Retinal pigment epithelial cell (primary cell): ENCODE measurements at places on chromosomes 5 and 9.

GRCh38 chr9:114902786-114903524 is 27.4 kb downstream of the TNFSF8 start:
- DNase-seq = no peak

GRCh38 chr5:1405121-1405520 is 40.1 kb downstream of the SLC6A3 start:
- DNase-seq = no peak

DNA sequence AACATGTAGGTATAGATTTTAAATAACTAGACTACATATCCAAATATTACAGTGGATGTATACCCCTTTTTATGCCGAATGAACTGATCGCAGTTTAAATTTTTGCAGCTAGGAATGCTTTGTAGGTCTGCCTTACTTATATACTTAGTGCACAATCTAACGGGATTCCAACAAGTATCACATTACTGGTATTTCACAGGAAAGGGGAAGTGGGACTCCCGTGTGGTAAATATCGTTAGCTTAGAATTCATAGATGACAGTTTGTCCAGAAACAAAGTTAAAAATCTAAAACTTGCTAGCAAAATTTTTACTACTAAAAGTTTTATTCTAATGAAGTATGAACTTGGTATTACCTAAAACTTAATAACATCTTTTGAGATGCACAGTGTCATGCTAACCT is 193.5 kb upstream of the TLX3 start:
- no peak for DNase-seq

GRCh38 chr9:128723866-128724743 is at the start of gene ZDHHC12:
TSS of gene ZDHHC12 (minus strand) at chr9:128724127. CDS start at chr9:128724093, 34 bp downstream.
- peak; percentile 91 for DNase-seq

- DNase-seq = no peak
Measured at GRCh38 chr5:18114151-18114757, 480.0 kb downstream of the TAF11L14 start.

- DNase-seq = no peak
Measured at GRCh38 chr5:95235439-95235982, 49.4 kb downstream of the MCTP1 start.

GRCh38 chr5:74422030-74422429 is 218.5 kb downstream of the ENC1 start:
- DNase-seq = no peak

GRCh38 chr5:5270958-5271785 is 131.0 kb downstream of the ADAMTS16 start:
- peak; percentile 50 for DNase-seq

- no peak for DNase-seq
Measured at GRCh38 chr5:140109759-140110645, 3.9 kb upstream of the PURA start.

DNA sequence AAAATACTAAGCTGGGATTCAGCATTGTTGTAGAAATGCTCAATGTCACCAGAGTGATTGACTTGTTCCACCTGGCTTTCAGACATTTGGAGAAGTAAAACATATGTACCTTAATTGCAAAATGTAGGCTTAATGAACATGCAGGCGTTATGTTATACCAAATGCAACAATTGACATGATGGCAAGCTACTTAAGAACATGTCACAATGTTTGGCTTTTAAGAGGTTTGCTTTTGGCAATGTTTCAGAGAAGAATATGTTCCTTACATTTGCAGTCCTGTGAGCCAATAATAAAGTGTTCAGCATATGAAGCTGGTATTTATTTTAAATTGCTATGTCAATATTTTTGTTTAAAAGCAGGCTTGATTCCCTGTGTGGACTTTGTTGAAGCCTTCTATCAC is 111.7 kb upstream of the NUDT12 start:
- no peak for DNase-seq

DNA sequence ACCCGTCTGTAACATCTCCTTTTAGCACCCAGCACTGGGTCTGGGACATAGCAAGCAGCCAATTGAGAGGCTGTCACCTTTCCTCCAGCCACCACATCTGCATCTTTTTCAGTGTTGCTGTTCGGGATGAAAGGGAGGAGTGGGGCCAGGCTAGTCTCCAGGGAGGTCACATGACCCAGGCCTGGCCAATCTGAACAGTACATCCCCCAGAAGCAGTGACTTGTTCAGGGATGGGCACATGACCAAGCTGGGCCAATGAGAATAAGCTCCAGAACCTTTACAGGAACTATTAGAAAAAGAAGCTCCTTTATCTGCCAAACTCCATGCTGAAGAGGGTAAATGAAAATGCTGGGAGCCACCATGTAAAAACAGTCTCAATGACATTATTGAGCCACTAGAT is 359.0 kb downstream of the SLIT3 start:
- no peak for DNase-seq

- no peak for DNase-seq
Measured at GRCh38 chr5:149860801-149861322, 83.7 kb downstream of the PDE6A start.

- DNase-seq = no peak
Measured at GRCh38 chr5:1325191-1325741, 19.6 kb downstream of the CLPTM1L start.

DNA sequence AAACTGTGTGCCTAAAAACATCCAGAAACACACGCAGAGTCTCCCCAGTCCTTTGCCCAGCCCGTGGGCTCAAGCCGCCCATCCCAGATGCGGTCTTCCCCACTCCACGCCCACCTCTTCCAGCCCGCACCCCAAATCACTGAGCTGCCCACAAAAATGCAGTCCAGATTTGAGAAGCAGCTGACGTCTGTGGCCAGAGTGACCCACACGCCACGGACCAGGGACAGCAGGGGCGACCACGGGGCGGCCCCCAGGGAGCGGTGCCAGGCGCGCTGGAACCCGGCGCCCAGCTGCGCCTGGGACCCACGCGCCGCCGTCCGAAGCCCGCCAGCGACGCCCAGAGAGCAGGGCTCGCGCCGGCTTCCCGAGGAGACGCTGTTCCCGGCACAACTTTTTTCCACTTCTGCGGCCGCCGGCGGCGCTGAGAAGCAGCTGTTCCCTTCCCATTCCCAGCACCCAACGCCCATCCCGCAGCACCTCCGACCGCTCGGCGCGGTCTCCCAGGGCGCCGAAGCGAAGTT is 674 bp downstream of the LHFPL2 start:
- no peak for DNase-seq

- DNase-seq = no peak
Measured at GRCh38 chr9:2745560-2746380, 28.5 kb downstream of the KCNV2 start.

DNA sequence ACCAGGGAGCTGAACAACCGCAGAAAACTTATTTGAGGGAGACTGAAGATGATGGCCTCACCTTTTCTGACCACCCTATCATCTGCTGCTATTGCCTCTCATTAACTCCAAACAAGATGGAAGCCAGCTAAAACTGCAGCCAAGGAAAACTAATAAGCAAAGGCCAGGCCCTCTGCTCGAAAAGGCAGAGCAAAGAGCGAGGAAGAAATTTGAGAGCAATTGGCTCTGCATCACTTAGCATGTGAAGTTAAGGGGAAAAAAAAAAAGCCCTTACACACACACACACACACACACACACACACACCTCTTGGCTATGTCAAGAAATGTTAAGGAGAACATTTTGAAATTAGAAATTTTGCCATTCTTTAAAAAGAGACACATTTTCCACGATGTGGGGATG is 228.1 kb upstream of the CYLC2 start:
- DNase-seq = no peak

DNA sequence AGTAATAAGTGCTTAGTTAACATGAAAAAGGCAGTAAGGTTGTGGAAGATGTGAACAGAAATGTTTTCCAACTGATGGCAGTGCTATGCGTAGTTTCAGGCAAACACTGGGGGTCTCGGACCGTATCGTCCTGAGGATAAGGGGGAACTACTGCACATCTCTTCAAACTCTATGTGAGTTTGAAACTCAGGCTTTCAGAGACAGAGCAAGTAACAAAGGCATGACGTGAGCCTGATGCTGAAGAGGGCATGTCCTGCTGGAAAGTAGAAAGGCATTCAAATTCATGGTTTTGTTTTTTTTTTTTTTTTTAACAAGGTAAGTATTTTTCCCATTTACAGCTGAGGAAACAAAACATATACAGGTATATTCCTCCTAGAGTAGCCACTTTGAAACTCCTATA is 59.9 kb downstream of the TRIM36 start:
- no peak for DNase-seq

- no peak for DNase-seq
Measured at GRCh38 chr9:87327575-87328125, 170.0 kb upstream of the DAPK1 start.

GRCh38 chr5:111427762-111428161 is 84.6 kb downstream of the STARD4 start:
- no peak for DNase-seq

DNA sequence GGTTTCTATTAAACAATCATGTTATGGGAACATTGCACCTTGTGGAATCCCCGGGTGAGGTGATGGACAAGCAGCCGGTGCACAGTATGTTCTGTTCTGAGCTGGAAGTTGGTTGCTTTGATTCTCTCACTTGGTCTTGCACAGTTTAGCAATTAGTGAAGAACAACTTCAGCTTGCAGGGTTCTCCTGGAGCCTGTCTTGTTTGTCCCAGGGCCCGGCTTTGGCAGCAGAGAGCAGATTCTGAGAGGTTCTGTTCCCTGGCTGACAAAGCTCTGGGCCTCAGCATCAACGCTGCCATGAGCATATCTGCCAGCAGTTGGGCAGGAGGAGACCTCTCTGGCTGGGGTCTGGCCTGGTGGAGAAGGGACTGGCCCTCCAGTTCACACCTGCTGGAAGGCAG is 16.9 kb downstream of the GADD45G start:
- no peak for DNase-seq

- DNase-seq = no peak
Measured at GRCh38 chr5:125293223-125293622, 546.8 kb upstream of the ZNF608 start.

DNA sequence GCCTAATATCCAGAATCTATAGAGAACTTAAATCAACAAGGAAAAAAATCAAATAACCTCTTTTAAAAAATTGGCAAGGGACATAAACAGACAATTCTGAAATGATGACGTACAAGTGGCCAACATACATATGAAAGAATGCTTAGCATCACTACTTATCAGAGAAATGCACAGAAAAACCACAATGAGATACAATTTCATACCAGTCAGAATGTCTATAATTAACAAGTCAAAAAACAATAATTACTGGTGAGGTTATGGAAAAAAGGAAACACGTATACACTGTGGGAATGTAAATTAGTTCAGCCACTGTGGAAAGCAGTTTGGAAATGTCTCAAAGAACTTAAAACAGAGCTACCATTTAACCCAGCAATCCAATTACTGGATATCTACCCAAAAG is 1192.0 kb downstream of the CDH12 start:
- no peak for DNase-seq

DNA sequence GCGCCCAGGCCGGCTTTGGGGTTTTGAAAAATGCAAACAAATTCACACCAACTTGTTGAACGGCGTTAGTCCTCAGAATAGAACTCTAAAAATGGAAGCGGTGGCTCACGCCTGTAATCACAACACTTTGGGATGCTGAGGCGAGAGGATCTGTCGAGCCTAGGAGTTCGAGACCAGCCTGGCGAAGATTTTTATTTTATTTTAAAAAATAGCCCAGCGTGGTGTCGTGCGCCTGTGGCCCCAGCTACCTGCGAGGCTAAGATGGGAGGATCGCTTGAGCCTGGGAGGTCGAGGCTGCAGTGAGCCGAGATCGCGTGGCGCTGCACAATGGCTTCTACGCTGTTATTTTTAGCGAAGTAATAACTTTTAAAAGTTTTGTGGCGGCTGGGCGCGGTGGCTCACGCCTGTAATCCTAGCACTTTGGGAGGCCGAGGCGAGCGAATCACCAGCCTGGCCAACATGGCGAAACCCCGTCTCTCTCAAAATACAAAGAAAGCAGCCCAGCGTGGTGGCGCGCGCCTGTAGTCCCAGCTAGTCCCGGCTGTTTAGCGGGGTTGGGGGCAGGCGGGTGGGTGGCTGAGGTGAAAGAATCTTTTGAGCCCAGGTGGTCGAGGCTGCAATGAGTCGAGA is 694 bp upstream of the PLIN2 start:
- DNase-seq = no peak

DNA sequence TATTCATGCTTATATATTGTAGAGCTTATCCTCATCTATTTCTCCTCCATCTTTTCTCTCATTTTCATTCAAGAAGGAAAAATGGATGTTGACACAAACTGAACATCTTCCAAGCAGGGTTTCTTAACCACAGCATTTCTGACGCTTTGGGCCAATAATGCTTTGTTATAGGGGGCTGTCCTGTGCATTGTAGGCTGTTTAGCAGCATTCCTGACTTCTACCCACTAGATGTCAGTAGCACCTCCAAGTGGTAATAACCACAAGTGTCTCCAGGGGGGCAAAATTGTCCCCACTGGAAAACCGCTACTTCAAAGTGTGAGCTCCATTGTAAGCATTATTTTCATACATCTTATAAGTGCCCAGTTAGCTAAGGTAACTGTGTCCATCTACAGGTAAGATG is 2.6 kb upstream of the TXNDC8 start:
- no peak for DNase-seq

DNA sequence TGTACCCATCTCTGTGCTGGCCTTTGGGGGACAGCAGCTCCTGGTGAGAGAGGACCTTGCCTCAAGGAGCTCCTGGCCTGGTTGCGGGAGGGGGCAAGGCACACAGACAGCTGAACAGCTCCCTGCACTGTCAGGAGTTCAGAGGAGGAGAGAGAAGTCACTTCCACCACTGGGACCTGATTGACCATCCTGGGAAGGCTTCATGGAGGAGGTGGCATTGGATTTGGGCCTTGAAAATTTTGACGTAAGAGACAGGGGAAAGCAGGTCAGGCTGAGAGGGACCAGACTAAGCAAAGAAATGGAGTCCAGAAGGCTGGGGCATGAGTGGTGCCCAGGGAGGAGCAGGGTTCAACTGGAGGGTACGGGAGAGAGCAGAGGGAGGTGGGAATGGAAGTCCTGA is 20.3 kb upstream of the DAB2IP start:
- DNase-seq = no peak

GRCh38 chr5:86765778-86766502 is 148.2 kb downstream of the COX7C start:
- no peak for DNase-seq
